Parietal lobe (tissue), 2 donors: ENCODE measurements at places on chromosomes 3 and 15. TPM values are rescaled to one million over a fixed set of nuclear protein-coding genes. Genes with fewer than 3 reads are reported as not detected.

The PFN2 gene
- 434 TPM for total RNA-seq

The PAK2 gene
- 90.1 TPM for total RNA-seq

The C3orf49 gene
- total RNA-seq: not detected

The PLIN1 gene
- total RNA-seq: 0.31 TPM

The GOLGA6L4 gene
- 9.4 TPM for total RNA-seq

The ITIH4 gene
- total RNA-seq: 17.8 TPM

The PIERCE2 gene
- 3.1 TPM for total RNA-seq

The CPLX3 gene
- total RNA-seq: 1.6 TPM

The SPINK8 gene
- total RNA-seq: not detected

The TMEM44 gene
- total RNA-seq: 51.6 TPM

The FGF7 gene
- 0.94 TPM for total RNA-seq

The RBMS3 gene
- total RNA-seq: 11.6 TPM

The CAPN7 gene
- 70.1 TPM for total RNA-seq

The ITIH3 gene
- not detected for total RNA-seq

The XCR1 gene
- total RNA-seq: not detected

The ATP10A gene
- 2.5 TPM for total RNA-seq

The LAMB2 gene
- 69.2 TPM for total RNA-seq

The CCDC33 gene
- 0.31 TPM for total RNA-seq

The TBCCD1 gene
- 41.3 TPM for total RNA-seq

The SPTSSB gene
- 4.1 TPM for total RNA-seq

The TLR9 gene
- 0.31 TPM for total RNA-seq

The SSUH2 gene
- 1.3 TPM for total RNA-seq

The VIPR1 gene
- total RNA-seq: 0.31 TPM

The RAB6B gene
- total RNA-seq: 64.2 TPM

The HTR3E gene
- total RNA-seq: not detected

The STOML1 gene
- 23.5 TPM for total RNA-seq

The SAMD7 gene
- total RNA-seq: not detected

The MYEF2 gene
- 179 TPM for total RNA-seq

The SLC12A1 gene
- total RNA-seq: 2.2 TPM

The SLC12A8 gene
- 6.9 TPM for total RNA-seq

The SNURF gene
- 95.5 TPM for total RNA-seq

The FOXB1 gene
- total RNA-seq: not detected

The EID1 gene
- total RNA-seq: 146 TPM

The TRAK1 gene
- 62.6 TPM for total RNA-seq

The DAPK2 gene
- total RNA-seq: 7.2 TPM
